ENCODE measurements at places on chromosomes 7 and 10.

DNA sequence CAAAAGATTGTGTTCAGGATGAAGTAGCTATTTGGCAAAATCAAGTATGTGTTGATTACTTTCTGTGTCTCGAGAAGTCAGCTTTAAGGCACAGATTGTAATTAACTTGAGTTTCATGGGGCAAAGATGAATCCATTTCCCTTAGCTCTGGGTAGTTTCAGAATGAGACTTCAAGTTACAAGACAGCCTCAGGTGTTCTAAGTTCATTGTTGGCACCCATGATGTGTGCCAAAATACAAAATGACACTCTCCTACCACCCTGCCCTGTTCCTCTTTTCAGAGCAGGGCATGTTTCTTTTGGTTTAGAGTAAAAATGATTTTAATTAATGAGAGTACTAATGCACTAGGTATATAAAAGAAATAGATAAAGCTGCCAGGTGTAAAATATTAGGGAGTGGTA, 797.6 kb upstream of the POT1 start:
- DNase-seq, result no peak

DNA sequence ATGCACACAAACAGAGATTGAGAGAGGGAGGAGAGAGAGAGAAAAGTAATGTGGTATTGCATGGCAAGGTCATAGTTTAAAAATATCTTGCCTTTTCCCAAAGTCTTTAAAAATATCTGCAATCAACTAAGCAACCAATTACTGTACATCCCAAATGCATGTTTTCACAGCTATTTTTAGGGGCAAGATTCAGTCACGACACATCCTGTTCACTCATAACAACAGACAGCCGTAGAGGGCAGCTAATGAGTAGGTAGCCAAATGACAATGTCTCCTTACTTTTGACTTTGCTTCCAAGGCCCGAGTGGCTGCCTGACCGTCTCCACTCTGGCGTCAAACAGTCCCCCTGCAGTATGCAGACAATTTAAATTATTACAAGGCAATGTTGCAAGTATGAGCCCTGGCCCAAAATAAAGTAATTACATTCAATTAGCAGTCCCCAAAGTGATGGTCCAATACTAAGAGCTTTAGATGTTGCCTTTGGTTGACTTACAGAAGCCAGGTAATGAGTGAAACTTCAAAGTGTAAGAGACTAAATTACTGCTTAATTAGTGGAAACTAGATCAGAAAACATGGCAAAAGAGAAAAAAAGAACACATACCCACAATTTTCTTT, 162.9 kb downstream of the MBL2 start:
- DNase-seq, result no peak

DNA sequence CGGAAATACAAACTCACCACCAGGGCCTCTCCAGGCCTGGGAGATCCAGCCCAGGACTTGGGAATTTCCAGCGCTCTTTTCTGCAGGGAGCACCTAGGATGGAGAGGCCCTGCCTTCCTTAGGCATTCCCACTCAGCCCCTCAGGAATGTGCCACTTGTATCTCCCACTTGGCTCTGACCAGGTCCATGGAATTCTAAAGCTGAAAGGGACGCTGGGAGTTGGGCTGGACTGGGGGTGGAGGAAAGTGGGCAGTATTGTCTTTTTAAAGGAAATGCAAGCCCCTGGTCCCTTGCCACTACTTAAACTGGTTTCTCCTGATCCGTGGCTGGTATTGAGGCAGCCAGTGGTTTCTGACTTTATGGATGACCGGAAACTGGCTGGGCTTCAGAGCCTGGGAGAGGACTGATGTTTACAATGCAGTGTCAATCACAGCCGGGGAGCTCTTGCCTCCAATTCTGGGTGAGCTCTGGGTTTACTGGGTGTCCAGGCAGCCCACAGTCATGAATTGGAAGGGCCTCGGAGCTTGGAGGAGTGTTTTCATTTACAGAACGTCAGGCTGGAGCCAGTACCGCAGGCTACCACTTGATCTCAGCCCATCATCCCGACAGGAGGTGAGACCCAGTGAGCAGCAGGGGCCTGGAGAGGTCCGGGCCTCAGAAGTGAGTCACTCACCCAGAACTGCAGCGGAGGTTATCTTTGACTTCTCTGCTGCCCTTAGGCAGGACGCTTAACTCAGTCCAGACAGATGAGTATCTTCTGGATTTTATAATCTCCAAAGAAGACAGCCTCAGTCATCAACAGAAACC, 27.3 kb downstream of the AGAP3 start:
- peak; percentile 85 for DNase-seq

DNA sequence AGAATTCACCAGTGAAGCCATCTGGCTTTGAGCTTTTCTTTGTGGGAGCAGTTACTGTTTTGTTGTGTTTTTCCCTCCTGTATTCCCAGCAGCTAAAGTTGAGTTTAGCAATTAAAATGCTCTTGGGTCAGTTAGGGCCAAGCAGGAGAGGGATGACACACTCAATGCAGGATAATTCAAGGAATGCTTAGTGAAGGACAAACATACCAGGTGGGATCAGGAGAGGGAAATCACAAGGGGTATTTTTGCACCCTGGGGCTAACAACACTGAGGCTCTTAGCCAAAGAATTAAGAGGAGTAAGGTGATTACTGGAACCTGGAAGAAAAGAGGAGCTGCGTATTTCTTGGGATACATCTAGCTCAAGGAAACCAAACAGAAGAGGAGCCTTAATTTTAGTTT, 82.4 kb upstream of the KCND2 start:
- DNase-seq, result no peak

GRCh38 chr7:104773796-104774195, 240.2 kb upstream of the KMT2E start:
- DNase-seq, result no peak

GRCh38 chr10:69635428-69636272, 5.6 kb downstream of the FAM241B start:
- DNase-seq, result no peak

DNA sequence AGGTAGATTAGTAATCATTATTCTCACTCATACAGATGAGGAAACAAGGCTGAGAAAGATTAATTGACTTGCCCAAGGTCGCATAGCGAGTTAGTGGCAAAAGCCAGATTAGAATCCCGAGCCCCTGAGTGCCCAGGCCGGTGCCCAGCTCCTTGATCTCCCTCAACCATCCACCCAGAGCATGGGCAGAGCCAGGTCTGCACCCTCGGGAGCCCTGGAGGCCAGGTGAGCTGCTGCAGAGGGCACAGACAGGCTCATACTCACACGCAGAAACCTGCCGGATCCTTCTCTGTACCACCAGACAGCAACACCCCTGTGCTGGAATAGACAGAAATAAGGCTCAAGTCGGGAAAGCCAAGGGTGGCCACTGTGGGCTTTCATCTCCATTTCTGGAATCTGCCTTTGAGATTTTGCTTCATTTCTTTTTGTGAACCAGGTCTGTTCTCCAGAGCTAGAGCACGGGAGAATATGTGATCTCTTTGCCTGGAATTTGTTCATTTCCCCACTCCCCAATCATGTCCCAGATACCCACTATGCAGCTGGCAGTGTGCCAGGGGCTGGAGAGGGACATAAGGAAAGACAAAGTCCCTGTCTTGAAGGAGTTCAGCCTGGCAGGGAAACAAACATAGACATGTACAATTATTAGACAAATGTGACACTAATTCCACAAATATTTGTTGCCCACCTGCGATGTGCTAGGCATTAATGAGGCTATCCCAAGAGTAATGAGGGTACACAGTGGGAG, 5.5 kb downstream of the AFAP1L2 start:
- DNase-seq, result no peak

GRCh38 chr7:149783386-149784250, 10.2 kb upstream of the ZNF467 start:
- DNase-seq, result no peak

DNA sequence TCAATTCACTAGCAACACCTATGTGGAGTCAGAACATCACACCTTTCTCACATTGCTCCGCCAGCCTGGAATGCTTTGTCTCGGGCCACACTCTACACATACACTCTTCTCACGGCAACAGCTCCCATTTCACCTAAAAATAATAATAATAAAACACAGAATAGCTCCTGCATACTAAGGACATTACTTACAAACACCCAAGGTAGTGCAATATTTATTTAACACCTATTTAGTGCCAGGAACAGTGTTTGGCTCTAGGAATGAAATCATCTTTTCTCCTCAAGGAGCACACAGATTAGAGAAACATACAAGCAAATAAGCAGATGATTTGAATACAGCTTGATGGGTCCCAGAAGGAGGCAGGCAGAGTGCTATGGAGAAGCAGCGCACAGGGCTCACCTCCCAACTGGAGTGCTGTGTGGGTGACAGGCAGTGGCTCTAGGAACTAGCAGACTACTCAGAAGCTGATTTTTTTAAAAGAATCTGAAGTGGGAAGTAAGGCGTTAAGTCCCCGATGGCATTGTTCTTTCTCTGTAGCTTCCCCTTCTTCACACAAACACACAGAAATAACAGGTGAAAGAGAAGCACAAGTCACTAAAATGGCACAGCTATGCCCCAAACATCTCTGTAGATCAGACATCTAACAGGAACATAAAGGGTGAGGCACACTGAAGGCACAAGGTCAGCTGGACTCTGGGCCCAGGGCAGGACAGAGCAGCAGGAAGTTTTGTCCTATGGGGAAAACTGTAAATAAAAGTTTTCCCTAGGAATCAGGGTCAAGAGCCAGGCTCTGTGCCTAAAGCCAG, 16.7 kb downstream of the USP6NL start:
- no peak for DNase-seq

GRCh38 chr7:74453322-74454011, at the start of gene GTF2IRD1:
Gene GTF2IRD1 (plus strand): TSS chr7:74453906. CDS start chr7:74508081, 54,175 bp downstream.
- DNase-seq, result peak; percentile 65

GRCh38 chr10:44069573-44069972, 315.3 kb downstream of the CXCL12 start:
- DNase-seq, result no peak

DNA sequence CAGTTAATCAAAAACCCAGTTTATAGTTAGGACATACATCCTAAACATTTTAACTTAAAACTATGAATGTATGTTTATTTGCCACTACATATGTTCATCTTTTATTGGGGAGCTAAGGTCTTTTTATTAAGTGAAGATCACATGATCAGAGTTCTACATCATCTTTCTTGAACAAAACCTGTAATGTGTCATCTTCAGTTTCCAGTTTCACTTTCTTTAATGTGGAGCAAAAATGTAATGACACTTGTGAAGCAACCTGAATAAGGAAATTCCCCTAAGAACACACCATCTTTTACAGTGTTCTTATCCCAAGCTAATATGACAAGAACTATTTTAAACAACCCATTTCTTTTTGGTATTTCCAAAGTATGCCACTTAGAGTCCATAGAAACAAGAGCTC, 166.7 kb upstream of the BET1 start:
- no peak for DNase-seq

DNA sequence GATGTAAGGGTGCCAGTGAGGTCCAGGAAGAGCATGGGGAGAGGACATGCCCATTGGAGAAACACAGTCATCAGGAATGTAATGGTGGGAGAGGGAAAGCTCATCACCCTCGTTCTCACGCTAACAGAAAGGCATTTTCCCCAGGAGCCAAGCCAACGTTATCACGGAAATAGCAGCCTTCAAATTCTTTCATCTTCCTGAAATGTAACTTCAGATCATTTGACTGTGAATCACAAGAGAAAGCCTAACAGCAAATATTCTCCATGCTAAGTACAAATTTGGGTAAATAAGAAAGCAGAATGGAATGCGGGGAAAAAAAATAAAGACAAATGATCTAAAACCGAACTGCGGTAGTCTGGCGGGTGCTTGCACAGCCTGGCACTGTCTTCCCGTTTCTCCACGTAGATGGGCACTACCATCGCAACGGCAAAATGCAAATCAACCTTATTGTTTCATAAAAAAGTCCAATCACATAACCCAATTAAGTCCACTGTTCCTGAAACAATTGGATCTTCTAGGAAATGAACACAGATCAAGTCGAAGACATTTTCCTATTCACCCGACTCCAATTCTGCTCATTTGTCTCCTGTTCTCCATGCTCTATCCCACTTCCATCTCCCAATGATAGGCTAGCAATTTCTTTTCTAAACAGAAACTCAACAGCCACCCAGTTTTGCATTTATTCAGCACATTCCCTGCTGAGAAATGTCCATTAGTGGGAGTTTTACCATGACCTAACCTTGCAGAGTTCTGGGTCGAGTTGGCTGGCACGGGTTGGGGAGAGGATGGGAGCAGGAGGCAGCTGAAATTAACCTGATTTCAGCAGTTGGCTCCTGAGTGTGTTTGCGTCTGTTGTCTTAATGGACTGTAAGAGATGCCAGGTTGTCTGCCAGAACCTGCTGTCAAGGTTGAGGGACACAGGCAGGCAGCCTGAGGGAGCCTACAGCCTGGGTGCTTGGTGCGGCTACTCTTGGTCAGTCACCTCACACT, 74.6 kb upstream of the FRMD4A start:
- peak; percentile 94 for DNase-seq

GRCh38 chr10:93236393-93237040, 162.8 kb downstream of the CYP26A1 start:
- no peak for DNase-seq

GRCh38 chr10:93871671-93872204, 22.0 kb upstream of the SLC35G1 start:
- DNase-seq, result no peak

- DNase-seq, result no peak
Observed at GRCh38 chr10:102327002-102327401, 68.5 kb upstream of the NFKB2 start.

GRCh38 chr10:122588381-122588780, 27.8 kb downstream of the DMBT1 start:
- no peak for DNase-seq

DNA sequence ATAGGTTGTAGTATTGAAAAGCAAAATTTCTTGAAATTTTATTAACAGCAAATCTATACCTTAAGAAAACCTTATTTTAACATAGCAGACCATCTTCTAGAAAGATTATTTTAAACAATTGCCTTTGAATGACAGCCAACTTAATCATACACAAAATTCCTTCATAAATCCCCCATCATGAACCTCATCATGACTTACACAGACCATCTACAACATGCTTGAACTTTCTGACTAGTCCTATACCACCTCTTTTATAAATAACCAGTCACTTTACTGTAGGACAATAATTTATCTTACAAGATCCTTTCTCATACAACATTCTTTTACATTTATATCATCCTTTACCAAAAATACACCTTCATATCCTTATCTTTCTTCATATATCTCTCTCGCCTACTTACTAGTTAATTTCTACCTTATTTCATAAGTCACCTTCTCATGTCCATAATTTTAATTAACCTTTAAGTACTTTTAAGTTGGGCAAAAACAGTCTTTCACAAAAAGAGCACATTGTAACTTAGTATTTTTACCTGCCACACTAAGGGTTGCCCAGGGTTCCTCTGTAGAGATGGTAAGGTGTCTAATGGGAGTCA, 16.6 kb upstream of the PTN start:
- DNase-seq, result no peak
